ENCODE measurements at places on chromosomes 3 and 15.

- DNase-seq = peak; percentile 0
These were observed 141.0 kb upstream of the MYRIP start for GRCh38 chr3:39668420-39668819.

DNA sequence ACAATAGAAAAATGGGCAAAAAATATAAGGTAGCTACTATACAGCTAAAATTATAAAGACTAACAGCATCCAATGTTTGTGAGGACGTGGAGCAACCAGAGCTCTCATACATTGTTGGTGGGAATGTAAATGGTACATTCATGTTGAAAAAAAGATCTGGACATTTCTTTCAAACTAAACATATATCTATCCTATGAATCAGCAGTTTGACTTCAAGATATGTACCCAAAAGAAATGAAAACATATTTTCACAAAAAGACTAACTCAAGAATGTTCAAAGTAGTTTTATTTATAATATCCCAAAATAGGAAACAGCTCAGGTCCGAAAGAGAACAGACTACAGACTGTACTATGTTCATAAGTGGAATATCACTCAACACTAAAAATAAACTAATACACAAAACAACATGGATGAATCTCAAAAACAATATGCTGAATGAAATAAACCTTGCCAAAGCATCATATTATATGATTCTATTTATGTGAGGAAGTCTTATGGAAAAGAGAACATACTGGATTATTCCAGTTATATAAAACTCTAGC, 8.8 kb upstream of the TTBK2 start:
- DNase-seq = no peak

DNA sequence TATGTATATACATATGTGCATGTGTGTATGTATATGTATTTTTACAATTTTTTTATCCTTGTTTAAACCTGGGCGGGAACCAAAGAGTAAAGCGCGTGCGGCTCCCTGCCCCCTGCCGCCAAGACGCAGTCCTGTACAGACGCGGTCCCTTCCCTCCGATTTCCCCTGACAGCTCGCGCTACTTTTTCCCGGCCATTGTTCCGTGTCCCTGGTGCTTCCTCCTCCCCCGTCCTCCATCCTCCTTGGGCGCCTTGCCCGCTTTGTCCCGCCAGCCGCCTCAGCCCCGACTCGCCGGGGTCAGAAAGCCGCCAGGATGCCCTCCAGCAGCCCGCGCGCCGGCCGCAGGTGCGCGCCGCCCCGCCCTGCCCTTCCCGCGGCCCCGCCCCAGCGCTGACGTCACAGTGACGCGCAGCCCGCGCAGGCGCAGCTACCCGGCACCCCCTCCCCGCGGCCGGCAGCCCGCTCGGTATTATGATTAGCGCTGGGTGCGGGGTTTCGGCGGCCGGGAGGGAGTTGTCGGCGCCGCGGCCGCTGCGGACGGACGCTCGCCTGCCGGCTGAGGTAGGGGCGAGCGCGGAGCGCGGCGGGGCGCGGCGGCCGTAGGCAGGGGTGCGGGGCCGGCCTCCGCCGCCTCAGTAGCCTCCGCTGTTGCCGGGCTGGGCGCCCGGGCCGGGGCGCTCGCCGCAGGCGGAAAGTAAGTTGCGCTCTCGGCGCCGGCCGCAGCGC, at the start of gene SNRK:
Gene SNRK (plus strand): TSS at position 426 of the 726 bp plus-strand sequence. CDS start 16,664 bp downstream, outside the sequence.
- peak; percentile 37 for DNase-seq

DNA sequence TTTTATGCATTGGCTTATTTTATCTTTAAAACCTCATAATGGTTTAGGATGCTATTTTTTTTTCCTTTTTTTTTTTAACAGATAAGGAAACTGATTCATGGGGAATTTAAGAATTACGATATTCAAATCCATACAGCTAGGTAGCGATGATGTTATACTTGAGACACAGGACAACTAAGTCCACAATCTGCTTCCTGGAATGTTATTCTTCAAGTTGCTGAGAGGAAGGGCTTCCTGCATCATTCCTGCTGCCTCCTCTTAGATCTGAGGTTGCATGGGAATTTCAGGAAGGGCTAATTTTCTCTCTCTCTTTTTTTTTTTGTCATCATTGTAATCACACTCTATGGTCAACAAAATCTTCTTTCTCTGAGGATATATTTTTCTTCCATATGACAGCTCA, 595.5 kb downstream of the GRM7 start:
- DNase-seq = no peak

DNA sequence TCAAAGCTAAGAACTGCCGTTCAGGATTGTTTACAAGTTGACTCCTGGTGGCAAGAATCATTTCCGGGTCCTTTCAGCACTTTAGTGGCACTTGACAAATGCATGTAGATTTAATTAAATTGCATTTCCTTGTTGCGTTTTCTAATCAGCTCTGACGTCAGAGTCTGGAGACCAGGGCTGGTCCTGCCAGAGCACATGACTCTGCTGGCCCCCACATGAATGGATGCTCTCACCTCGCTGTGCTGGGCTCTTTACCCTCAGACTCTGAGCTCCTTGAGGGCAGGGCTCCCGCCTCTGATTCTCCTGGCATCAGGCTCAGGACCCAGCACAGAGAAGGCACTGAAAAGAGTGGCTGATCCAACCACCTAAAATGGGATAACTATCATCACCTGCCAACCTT, 69.4 kb downstream of the FEM1B start:
- no peak for DNase-seq

DNA sequence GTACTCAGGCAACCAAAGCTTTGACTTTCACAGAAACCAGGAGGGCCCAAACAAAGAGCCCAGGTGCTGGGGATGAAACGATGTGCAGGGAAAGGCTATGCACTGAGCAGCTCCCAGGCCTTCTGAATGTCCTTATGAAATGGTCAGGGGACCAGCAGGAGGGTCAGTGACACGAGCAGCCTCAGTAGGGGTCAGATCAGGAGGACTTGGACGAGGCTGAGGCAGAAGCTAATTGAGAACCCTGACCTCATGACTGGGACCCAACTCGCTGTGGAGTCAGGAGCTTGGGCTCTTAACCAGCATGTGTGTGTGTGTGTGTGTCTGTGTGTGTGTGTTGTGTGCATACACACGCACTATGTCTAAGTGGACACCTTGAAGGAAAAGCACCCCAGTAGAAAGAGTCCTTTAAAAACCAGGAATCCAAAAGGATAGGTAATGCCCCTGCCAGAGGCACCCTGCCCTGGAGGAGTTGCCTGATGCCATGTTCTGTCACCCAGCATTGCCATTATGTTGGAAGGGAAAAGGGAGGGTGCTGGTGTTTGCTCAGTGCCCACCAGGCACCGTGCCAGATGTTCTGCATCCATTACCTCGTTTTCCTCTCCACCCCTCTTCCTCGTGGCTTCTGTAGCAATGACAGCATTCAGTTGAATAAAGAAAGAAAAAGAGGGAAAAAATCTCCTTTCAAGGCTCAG, 50.9 kb downstream of the CORO2B start:
- DNase-seq = peak; percentile 23

DNA sequence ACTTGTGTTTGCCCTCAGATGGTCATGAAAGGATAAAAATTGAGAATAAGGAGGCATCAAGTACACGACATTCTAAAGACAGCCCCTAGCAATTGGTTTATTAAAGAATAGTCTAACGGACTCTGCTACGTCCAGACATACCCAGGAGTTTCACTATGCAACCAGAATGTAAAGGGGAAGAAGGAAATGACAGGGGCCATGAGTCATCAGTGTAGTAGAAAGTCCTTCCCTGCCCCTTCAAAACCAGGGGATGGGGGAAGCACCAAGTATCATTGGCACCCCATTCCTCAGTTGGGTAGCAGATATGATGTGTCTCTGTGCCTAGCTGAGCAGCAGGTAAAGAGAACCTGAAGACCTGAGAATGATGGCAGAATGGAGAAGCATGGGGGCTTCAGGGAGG, 367.4 kb downstream of the IL20RB start:
- DNase-seq = no peak

GRCh38 chr3:53195066-53195450, 34.0 kb downstream of the PRKCD start:
- no peak for DNase-seq

DNA sequence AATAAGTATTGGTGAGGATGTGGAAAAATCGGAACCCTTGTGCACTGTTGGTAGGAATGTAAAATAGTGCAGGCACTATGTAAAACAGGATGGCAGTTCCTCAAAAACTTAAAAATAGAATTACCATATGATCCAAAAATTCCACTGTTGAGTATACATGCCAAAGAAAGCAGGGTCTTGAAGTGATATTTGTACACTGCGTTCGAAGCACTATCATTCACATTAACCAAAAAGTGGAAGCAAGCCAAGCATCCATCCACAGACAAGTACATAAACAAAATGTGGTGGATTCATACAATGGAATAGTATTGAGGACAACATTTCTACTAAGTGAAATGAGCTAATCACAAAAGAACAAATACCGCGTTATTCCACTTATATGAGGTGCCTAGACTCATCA, 200.7 kb downstream of the TJP1 start:
- no peak for DNase-seq

GRCh38 chr15:80260551-80260950, 8.5 kb upstream of the CTXND1 start:
- no peak for DNase-seq

GRCh38 chr3:43054754-43055153, 51.1 kb downstream of the POMGNT2 start:
- DNase-seq = no peak

GRCh38 chr15:28075573-28075972, 23.5 kb downstream of the OCA2 start:
- no peak for DNase-seq

- no peak for DNase-seq
These were observed 32.9 kb downstream of the WNT7A start for GRCh38 chr3:13846716-13847570.

DNA sequence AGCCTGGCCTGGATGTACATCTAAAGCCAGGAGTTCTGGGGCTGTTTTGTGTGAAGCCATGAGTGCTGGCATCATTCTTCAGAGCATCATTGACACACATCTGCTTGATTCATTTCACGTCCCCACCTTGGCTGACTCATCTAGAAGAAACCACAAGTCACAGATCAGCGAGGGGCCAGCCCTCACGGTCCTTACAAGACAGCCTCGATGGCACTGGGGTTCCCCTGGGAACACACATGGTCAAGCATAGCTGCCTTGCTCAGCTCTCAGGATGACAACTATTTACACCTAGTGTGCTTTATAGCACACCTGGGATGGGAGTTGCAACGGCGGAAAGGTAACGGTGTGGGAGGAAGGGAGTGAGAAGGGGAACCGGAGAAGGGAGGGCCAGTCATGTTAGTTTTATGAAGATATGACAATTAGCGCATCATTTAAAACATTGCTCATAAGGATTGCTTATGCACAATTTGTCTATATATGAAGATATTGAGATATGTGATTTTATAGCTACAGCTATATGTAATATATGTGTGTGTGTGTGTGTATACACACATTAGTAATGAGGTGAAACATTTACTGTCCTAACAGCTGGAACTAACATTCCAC, 227.1 kb downstream of the RPLP1 start:
- DNase-seq = no peak

DNA sequence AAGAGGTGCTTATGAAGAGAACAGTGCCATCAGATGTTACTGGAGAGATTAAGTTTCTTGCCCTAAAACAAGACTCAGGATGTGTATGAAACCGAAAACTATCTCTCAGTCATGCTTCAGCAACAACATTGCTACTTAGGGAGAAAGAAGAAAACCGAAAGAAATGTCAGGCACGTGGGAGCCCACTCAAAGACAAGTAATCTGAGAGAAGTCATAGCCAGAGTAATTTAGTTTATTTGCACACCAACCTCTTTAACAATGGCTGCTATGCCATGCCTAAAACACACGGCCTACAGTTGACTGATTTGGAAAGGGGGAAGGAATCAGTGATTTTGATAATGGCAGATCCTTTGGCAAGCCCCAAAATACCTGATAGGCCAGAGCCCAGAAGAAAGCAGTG, 162.9 kb downstream of the TIGIT start:
- DNase-seq = no peak

- no peak for DNase-seq
These were observed 570.2 kb upstream of the ALCAM start for GRCh38 chr3:104796556-104796955.

- DNase-seq = peak; percentile 27
These were observed 141.9 kb upstream of the C2CD4B start for GRCh38 chr15:62306851-62307504.

GRCh38 chr3:52771702-52772101, 962 bp upstream of the NEK4 start:
- DNase-seq = no peak

DNA sequence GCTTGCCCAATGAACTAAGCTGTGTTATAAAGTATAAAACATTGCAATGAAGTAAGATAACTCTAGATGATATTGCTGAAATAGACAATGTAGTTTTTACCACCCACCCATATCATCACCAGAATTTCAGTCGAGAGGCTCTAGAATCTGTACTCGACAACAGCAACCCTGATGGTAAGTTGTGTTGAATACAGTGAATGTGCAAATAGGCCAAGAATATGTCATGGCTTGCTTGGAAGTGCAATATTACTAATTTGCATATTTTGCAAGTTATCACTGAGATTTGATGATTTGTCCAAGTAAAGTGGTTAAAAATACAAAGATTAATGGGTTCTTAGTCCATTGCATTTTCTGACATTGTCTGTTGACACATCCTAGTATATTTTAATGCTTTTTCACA, 90.6 kb upstream of the TUSC7 start:
- DNase-seq = no peak
